ENCODE measurements at places on chromosomes 13 and 19.

- no peak for DNase-seq
Observed at GRCh38 chr13:77789376-77789775, 91.9 kb downstream of the SLAIN1 start.

DNA sequence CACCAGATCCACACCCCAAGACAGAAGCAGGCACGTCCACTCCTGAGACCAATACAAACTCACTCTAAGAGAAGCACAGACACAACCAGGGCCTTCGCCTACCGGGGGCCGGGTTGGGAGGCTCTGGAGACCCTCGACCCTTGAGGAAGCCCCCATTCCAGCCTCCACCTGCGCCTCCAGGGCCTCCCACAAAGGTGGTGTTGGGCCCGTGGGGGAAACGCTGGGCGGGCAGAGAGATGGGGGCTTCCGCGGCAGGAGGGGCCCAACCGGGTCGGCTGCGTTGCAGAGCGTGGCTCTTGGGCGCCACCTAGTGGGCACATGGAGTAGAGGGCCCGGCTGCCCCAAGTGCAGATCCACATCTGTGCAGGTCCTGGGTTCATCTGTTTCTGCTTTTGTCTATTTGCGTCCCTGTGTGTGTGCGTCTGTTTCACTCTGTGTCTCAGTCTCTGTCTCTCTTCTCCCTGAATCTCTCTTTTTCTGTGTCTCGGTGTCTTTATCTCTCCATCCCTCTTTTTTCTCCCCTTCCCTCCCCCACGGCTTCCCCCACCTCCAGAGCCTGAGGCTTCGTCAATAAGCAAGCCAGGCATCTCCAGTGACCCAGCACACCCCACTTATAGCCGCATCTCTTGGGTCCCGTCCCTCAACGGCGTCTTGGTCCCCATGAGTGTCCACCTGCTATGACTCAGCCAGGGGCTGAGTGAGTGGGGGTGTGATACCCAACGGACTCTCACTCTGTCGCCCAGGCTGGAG, 10.5 kb upstream of the TINCR start:
- DNase-seq, result no peak

- no peak for DNase-seq
Observed at GRCh38 chr19:55246462-55247451, 12.1 kb downstream of the PPP6R1 start.

DNA sequence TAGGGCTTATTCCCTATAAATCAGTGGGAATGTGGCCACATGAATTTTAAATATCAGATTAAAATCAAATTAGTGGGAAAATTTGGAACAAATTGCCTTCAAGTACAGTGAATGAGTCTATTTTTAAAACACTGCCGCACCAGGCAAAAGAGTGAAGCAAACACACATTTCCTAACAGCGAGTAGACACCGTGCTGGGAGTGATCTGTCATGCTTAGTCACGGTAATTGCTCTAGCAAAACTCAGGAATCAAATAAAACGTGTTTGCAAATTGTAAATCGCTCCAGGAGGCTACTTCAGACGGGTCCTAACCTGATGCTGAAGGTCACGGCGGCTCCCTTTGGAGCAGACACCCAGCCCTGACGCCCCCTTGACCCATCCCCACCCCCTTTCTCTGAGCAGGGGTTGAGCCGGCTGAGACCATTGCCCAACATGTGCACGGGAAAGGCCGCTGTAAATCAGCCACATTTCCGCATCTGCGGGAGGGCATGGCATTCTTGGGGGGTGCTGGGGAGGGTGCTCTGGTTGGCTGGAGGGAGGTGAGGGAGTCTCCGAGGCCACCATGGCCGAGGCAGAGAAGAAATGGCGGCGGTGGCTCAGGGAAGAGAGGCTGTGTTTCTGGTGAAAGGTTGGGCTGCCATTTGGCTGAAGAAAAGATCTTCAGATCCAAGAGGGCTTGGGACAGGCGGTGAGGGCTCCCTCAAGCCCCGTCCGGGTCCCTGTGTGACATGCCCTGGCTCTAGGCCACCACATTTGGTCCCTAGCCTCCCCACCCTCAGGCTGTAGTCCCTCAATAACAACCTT, 8.9 kb downstream of the CEBPA start:
- no peak for DNase-seq

- no peak for DNase-seq
Observed at GRCh38 chr13:76634431-76635191, 251.6 kb downstream of the KCTD12 start.

DNA sequence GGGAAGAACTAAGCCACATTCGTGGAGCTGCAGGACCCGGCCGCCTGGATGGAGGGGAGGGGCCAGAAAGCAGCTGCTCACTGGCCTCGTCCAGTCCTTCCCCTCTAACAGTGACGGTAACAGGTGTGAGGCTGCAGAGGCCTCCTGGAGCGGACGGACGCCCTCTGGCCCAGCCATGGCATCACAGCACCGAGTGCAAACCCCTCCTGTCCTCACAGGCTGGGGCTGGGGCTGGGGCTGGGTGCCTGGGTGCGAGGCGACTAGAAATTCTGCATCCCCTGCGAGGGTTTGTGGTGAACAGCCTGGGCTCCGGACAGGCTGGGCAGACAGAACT, 3.6 kb downstream of the MICOS13 start:
- DNase-seq, result no peak

DNA sequence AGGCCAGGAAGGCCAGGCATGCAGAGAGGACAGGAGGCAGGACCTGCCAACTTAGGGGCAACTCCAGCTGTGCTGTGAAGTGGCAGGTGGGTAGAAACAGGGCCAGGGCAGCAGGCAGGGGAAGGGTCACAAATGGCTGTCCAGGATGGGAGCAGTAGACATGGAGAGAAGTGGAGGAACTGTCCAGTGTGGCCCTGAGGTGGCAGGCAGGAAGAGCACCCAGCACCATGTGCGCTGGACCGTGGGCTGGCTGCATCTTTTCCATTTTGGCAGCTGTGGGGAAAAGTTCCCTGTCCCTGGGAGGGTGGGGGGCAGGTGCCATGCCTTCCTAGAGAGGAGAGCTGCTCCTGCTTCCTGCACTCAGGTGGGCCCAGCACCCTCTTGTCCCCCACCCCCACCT, 13.8 kb downstream of the DEDD2 start:
- DNase-seq, result no peak

DNA sequence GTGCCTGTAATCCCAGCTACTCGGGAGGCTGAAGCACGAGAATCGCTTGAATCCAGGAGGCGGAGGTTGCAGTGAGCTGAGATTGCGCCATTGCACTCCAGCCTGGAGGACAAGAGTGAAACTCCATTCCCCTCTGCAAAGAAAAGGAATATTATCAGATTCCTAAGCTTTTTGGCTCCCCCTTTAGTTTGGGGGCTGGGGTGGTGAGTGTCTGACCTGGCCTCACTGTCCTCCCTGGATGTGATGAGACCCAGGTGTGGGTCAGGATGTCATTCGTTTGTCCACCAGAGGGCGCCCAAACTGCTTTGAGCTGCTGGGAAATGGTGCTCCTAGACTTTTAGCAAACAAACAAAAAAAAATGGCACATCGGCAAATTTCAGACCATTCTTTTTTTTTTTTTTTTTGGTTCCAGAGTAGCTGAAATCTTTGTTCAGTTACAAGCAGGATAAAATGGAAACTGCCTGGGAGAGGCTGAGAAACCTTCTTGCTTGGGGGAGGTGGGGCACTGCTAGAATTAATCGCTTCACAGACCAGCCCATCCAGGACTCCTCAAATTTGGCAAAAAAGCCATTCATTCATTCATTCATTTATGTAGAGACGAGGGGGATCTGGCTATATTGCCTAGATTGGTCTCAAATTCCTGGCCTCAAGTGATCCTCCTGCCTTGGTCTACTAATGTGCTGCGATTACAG, 29.4 kb downstream of the SPC24 start:
- no peak for DNase-seq

- DNase-seq, result no peak
Observed at GRCh38 chr19:15457701-15458484, 6.5 kb downstream of the RASAL3 start.

- DNase-seq, result no peak
Observed at GRCh38 chr19:31913103-31913661, 432.2 kb upstream of the ZNF507 start.

DNA sequence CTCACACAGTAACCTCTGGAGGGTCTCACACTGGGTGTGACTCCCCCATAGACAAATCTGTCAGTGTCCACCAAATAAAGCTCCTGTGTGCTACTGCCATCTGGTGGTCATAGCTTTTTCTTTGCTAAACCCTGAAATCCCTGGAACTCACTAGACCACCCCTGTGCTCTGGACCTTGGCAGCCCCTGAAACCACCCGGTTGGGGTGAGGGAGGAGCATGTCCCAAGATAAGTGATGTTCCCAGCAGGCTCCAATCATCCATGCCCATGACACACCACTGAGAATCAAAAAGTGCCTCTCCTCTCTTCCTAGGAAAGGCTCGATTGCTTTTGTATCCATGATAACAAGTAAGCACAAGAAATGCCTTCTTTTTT, 6.5 kb upstream of the HSD17B14 start:
- peak; percentile 61 for DNase-seq

- DNase-seq, result no peak
Observed at GRCh38 chr19:19261350-19262189, 11.5 kb downstream of the TM6SF2 start.

DNA sequence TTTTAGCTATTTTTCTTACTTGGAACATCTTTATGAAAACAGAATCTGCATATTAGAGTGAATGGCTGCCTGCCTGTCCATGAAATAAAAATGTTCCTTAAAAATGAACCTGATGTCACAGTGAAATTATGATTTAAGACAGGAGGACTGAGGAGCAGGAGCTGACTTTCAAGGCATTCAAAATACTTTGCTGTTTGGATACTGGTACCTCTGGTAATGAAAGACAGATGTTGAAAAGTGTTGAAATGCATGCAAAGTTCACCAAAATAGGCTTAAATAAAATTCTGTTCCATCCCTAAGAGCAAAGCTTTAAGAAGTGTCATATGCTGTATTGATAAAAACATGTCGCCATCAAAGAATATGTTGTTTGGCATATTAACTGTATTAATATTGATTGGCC, 1.7 kb downstream of the ARHGEF7 start:
- no peak for DNase-seq

- no peak for DNase-seq
Observed at GRCh38 chr13:44768239-44768638, 192.1 kb upstream of the TSC22D1 start.

GRCh38 chr19:56133858-56134653, 7.0 kb upstream of the ZNF444 start:
- DNase-seq, result no peak

GRCh38 chr13:94658926-94659597, 53.3 kb downstream of the SOX21 start:
- DNase-seq, result no peak

GRCh38 chr19:34351382-34351826, 13.6 kb upstream of the GPI start:
- DNase-seq, result no peak

- no peak for DNase-seq
Observed at GRCh38 chr13:28529836-28530235, 34.9 kb upstream of the FLT1 start.

DNA sequence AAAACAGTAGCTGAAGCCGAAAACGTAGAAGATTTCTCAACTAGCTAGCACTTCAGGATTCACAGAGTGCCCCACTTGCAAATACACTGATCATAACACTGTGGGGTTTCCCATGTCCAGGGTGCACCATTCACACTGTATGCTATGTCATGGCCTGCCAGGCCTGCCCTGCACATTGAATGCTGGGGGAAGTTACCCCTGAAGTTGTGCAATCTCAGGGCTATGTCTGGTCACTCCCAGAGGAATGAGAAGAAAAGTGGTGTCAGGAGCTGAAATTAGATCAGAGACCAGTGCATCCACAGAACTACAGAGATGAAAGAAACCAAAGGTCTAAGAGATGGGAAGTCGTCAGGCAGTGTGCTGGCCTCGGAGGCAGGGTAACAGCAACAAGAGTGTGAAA, 196.8 kb downstream of the RAP2A start:
- DNase-seq, result no peak

DNA sequence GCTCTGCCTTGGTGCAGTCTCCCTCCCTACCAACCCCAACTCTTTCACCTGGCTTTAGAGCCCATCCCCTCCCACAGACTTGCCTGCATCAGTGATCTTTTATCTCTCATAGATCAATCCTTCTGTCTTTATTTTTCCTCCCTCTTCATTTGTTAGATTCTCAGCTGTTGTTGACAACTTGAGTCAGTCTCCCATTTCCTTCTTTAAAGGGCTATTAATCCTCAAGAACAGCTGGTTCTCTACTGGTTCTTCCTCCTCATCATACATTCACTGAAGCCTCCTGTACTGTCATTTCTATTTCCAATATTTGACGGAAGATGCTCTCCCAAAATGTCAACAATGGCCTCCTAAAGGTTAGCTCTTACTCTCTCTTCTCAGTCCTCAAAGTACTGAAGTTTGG, 408.2 kb downstream of the TBC1D4 start:
- no peak for DNase-seq

- no peak for DNase-seq
Observed at GRCh38 chr19:41226053-41226873, 7.2 kb downstream of the AXL start.

- DNase-seq, result no peak
Observed at GRCh38 chr13:28942906-28943305, 122.8 kb downstream of the MTUS2 start.

GRCh38 chr13:114222461-114222968, 12.2 kb upstream of the CDC16 start:
- no peak for DNase-seq

GRCh38 chr19:16233081-16233776, 35.5 kb downstream of the AP1M1 start:
- no peak for DNase-seq

- DNase-seq, result no peak
Observed at GRCh38 chr13:111212517-111212873, 97.4 kb downstream of the ARHGEF7 start.

GRCh38 chr19:1235625-1236538, 1.9 kb downstream of the CBARP start:
- no peak for DNase-seq

- DNase-seq, result no peak
Observed at GRCh38 chr13:69600811-69601210, 506.8 kb upstream of the ATXN8OS start.
